ENCODE measurements at places on chromosomes 1 and 21. TPM values are rescaled to one million over a fixed set of nuclear protein-coding genes. Genes with fewer than 3 reads are reported as not detected.
A peak's percentile ranks its signal among the peaks of the same experiment; 100 is the strongest.

DNA sequence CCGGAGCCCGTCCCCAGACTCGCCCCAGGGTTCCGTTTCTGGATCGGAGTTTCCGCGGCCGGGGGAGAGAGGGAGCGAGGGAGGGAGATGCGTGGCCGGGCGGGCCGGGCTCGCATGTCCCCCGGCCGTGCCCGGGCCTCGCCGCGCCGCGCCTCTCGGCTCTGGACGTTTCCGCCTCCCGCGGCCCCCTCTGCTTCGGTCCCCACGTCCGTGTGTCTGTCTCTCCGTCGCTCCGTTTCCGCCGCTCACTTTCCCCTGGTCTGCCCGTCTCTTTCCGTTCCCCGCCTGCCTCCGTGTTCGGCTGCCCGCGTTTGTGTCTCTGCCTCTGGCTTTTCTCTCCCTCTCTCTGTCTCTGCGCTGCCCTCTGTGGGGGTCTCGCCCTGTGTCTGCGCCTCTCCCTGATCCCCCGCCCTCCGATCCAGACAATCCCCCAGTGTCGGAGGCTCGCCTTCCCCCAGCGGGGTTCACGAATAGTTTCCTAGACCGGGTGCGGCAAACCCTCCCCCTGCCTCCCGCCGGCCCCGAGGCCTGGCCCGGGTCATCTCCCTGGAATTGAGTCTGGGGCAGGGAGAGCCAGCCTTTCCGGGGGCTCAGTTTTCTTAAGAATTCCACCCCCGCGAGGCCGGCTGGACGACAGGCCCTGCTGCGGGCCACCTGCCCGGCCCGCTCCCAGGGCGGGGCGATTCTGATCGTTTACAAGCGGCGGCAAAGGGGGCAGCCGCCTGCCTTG lies 735 bp downstream of the NBL1 start:
- DNase-seq = peak; percentile 64

The TSACC gene
- 0.81 TPM for polyA plus RNA-seq

DNA sequence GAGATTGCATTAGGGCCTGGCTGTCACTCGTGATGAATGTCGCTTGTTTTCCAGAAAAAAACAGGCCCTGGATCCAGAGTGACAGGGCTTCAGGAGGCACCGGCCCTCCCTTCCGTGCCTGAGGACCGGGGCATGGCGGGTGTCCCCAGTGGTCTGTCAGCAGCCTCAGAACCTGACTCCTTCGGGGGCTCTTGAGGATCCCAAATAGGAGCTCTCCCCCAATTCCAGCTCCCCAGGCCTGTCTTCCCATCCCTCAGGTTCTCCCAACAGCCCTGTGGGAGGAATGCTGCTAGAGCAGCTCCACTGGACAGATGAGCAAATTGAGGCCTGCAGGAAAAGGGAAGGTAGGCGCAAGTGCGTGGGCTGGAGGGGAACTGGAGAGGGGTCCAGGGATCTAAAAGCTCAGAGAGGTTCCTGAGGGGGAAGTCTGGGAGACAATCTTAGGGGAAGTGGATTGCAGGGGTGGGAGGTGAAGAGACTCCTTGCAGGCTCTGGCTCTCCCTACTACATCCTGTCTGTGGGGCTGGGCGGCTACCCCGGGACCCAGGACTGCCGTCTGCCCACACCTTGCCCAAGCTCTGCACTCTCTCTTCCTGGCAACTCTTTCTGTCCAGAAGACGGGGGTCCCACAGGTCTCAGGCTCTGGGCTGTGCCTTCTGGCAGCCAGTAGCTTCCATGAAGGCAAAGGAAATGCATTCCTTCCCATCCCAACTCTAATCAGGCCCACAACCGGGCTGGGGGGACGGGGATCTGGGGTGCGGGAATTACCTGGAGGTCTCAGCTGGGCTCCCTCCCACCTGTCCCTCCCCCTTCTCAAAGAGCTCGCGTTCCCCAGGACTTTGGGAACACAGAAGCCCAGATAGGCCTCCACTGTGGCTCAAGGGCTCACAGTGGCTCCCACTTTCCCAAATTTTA lies 105.7 kb upstream of the CASZ1 start:
- no peak for DNase-seq

- no peak for DNase-seq
Observed at GRCh38 chr1:194919146-194919545, 1689.1 kb downstream of the KCNT2 start.

GRCh38 chr1:114135786-114136185 lies 17.9 kb downstream of the SYT6 start:
- DNase-seq = no peak

The TAS1R3 gene
- polyA plus RNA-seq = 0.69 TPM

- no peak for DNase-seq
Observed at GRCh38 chr1:203799971-203800370, 4.5 kb downstream of the ZBED6 start.

DNA sequence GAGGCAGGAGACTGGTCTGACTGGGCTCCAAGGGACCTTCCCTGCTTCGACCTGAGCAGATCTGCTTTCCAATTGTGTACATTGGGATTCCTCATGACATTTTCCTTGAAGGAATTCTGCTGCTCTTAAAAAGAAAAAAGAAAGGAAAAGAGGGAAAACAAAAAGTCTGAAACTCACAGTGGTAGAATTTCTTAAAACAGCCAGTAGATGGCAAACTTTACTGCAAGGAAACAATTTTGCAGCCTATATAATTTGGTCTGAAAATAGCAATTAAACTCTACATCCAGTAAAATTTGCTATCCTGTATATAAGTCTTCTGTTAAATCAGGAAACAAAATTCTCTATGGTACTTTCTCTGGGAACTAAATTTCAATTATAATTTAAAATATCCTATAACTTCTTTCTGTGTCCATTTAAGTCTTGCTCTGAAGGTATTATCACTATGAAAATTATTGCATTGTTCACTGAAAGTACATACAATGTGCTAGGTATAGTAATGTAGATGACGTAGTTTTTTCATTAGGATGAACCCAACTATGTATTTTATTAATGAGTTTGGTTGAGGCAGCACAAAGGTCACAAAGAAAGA lies 59.8 kb downstream of the CRB1 start:
- DNase-seq = no peak

GRCh38 chr1:235710687-235711086 lies 61.1 kb upstream of the GNG4 start:
- no peak for DNase-seq

- no peak for DNase-seq
Observed at GRCh38 chr1:159302095-159302494, at the start of gene FCER1A. Gene FCER1A (plus strand): TSS chr1:159302336. CDS start chr1:159302365, 29 bp downstream.

DNA sequence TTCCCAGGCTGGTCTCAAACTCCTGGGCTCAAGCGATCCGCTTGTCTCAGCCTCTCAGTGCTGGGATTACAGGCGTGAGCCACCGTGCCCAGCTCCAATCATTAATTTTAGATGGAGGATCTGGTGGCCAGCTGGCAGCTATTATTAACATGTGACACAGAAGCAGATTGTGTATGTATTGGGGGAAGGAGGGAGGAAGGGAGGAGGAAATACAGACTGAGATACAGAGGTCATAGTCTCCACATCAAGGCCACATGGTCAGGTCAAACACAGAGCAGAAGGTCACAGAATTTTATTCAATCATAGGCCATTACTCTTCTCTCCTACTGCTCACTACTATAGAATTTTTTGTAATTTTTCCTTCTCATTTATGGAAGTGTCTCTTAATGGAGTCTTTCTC lies 57.9 kb upstream of the ADORA3 start:
- peak; percentile 32 for DNase-seq

DNA sequence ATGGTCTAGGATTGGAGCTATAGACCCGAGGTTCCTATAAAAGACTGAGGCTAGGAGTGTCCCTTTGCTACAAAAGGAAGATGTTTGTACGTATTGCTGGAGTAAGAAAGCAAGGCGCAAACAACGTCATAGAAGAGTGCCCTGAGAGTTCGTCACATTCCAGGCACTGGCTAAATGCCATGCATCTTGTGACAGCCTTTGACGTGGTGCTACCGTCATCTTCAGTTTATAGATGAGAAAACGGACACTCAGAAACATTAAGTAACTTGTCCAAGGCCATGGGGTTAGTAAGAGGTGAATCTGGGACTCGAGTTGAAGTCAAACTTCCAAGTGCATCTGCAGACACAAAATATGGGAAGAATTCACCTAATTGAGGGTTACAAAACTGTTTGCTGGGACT lies 104.2 kb upstream of the SLC45A1 start:
- DNase-seq = no peak

The PGLYRP3 gene
- polyA plus RNA-seq = not detected

DNA sequence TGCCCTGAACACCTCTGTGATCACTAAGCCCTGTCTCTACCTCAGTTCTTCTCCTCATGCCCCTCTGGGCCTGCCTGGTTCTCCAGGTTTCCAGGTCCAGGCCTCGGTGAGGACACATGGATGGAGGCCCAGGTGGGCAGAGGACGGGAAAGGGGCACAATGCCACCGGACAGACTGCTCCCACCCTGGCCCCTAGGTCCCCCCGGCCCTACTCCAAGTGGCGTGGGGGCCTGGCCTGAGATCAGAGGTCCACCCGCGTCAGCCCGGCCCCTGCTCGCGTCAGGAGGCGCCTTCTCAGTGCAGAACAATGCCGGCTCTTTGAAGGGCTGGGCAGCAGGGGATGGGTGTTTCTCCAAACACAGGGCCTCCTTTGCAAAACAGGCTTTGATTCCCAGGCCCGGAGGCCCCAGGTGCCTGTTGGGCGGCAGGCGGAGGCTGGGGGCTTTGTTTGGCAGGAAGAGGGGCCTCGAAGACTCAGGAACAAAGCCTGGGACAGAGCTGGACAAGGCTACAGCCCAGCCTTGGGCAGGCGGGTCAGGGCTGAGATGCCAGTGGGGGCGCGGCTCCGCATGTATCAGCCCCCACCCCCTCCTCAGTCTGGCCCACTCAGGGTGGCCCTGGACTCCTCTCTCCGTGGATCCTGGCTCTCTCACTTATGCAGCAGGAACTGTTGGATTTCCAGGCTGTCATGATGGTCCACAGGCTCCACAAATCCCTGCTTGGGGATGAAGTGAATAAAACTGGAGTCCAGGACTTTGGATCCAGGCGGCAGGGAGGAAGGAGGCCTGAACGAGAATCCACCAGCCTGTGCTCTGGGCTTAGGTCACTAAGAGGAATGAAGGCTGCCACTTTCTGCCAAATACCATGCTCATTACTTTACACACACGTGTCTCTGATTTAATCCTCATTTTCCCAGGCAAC lies 77.4 kb upstream of the SLC2A1 start:
- no peak for DNase-seq

The PSEN2 gene
- polyA plus RNA-seq = 16.1 TPM

DNA sequence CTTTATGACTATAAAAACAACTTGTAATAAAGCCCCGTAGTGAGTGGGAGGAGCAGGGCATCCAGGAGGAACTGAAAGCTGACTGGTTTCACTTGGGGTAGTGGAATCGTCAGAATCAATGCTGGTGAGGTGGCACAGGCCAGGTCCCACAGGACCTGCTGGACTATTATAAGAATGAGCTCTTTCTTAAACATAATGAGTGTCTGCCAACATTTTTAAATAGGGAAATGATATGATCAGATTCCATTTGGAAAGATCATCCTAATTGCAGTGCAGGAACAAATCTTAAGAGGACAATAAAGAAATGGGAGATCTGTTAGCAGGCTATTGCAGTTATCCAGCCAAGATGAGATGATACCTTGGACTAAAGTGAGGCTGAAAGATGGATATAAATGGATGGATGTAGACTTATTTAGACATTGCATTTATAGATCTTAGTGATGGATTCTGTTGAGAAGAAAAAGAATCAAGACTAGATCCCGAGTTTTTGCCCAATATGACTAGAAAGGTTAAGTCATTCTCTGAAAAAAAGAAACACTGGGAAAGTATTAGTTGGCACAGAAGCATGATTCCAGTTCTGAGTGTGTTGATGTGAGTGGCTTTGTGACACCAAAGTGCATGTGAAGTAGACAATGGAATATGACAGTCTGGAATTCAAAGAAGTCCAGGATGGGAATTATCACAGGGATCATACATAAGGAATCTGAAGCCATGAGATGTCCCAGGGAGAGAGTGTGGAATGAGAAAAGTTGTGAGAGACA lies 153.3 kb upstream of the SGIP1 start:
- no peak for DNase-seq

The TRABD2B gene
- 3.0 TPM for polyA plus RNA-seq

The CASZ1 gene
- polyA plus RNA-seq = 16.2 TPM

GRCh38 chr1:77539519-77540142 lies 142.8 kb downstream of the ZZZ3 start:
- DNase-seq = no peak

DNA sequence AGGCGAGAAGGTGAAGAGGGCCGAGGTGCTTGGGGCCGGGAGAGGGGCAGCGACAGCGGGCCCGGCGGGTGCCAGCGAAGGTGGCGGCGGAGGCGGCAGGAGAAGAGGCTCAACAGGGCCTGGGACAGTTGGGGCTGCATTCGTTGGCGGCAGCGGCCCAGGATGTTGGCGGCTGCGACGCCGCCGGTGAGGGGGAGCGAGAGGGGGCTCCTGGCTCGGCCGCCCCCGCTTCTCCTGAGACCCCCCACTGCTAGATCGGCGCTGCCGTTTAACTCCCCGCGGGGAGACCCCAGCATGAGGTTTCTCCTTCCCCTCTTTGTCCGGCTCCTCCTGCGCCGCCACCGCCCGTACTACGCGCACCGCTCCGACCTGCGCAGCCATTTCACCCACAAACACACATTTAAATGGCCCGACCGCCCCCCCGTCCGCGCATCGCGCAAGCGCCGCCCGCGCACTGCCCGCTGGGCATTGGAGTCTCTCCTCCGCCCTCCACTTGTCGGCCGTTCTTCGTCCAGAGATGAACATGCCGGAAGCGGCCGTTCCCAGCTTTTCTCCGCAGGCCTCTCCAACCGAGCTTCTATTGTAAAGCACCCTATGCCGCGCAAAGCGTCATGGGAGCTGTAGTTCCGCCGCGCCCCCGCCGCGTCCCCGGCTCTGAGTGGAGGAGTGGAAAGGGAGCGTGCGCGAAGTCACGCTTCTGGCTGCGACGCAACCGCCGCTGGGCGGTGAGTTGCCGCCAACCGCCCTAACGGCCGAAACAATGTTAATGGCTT lies at the start of gene RSBN1:
RSBN1 (minus strand) TSS at position 589 of the 773 bp plus-strand sequence; CDS start at position 525, 64 bp downstream.
- peak; percentile 99 for DNase-seq

- peak; percentile 71 for DNase-seq
Observed at GRCh38 chr1:227768125-227768439, 32.8 kb downstream of the SNAP47 start.

- DNase-seq = no peak
Observed at GRCh38 chr1:161066694-161067093, 3.0 kb downstream of the ARHGAP30 start.

The ARHGAP29 gene
- polyA plus RNA-seq = 10.7 TPM

- DNase-seq = no peak
Observed at GRCh38 chr1:183913567-183913993, 108.7 kb downstream of the RGL1 start.

GRCh38 chr1:35640380-35641232 lies 720 bp downstream of the PSMB2 start:
- DNase-seq = no peak

DNA sequence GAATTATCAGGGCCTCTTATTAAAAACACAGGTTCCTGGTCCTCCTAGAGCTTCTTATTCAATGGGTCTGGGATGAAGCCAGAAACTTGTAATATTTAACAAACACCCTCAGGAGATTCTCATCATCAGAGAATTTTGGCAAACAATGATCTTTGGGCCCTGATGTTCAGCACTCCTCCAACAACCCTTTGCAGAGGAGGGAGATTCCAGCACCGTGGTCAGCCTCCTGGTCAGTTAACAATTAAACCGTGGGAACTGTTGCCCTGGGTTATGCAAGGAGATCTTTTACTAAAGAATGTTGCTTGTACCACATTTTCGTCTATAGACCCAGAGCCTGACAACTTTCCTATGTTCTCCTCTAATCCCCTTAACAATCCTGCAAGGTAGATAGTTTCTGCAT lies 294.4 kb downstream of the PLPP3 start:
- DNase-seq = no peak

- DNase-seq = no peak
Observed at GRCh38 chr1:107899655-107900054, 65.3 kb downstream of the VAV3 start.

- peak; percentile 87 for DNase-seq
Observed at GRCh38 chr1:168939110-168939946, 167.2 kb upstream of the ATP1B1 start.

GRCh38 chr1:109249654-109250401 lies 489 bp downstream of the CELSR2 start:
- DNase-seq = no peak

Measured in large intestine (tissue), 12 donors.